ENCODE measurements at places on chromosomes 5 and 9. TPM values are rescaled to one million over a fixed set of nuclear protein-coding genes. Genes with fewer than 3 reads are reported as not detected.

DNA sequence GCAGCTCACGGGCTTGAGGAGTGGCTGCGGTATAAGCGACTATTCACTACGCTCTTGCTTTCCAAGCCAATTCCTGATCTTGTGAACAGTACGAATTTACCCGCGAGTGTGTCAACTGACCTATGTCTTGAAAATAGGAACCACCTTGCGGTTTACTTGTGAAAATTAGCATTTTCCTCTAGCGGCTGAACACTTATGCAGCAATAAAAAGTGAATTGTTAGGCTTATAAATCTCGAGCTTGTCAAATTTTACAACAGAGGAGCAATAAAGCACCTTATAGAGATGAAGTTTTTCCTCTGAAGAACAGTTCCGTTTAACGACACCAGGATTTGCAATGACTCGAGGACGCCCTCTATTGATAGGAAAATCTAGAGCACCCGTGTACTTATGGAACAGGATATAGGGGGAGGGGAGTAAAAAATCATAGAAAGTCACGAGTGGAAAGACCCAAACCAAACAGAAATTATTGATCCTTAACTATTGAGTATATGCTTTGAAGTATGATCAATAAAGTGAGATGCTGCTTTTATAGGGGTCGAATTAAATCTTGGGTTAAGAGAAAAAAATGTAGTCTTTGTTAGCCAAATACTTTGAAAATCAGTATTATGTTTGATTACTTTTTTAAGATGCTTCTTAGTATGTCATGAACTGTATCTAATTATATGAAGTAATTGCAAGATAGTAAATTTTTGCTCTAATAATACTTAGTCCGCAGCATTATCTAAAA, 1.9 kb upstream of the RGMB start:
- peak; percentile 88 for DNase-seq

- no peak for DNase-seq
These were observed 25.8 kb upstream of the DAP start for GRCh38 chr5:10786835-10787234.

- no peak for DNase-seq
These were observed 415.2 kb downstream of the DNAH5 start for GRCh38 chr5:13529300-13529699.

DNA sequence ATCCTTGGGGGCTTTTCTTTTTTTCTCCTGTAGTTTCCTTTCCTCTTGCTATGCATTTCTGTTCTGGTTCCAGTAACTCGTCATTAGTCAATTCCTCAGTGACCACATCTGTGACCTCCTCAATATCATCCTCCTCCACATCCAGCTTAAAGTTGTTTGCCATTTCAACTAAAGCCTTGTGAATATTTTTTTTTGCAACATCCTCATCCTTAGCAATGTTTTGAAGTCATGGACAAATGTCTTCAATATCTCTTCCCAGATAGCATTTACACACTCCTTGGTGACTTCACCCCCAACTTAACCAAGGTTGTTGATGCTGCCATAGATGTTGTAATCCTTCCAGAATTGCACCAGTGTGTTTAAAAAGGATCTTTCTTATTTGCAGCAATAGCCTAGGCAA, 14.7 kb upstream of the ADRB2 start:
- no peak for DNase-seq

GRCh38 chr5:152593388-152593787, 188.3 kb upstream of the NMUR2 start:
- DNase-seq = no peak

DNA sequence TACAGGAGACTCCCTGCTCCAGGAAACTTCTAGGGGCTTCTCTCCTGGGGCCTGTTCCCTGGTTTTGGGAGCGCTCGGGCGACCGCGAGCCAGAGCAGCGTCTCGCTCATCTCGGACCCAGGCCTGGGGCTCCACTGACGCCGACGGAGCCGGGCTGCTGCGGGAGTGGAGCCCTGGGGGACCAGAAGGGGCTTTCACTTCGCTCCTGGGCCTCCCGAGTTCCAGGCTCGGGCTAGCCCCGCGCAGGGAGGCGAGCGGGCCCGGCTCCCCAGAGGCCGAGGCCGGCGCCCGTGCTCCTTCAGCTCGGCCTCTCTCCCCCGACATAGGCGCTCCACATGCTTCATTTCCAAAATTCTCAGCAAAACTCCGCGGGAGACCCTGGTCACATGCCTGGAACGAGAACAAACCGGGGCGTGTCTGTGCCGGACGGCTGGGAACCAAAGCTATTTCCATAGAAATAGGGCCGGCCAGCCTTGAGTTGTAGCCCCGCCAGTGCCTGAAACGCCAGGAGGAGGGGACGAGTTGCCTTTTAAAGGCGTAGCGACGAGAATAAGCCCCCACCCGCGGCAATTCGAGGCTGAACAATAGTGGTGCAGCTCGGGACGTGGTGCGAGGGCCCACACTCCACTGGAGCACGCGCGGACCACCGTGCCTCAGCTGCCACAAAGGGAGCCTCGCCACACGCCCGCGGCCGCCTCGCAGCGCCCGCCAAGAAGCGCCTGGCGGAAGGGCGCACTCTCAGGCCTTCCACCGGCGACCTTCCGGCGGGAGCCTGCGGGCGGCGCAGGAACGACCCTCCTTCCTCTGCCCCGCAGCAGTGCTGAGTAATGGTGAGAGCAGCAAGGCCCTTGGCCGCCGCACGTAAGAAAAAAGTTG, 1.1 kb upstream of the G3BP1 start:
- no peak for DNase-seq

GRCh38 chr5:146428658-146429057, 18.5 kb upstream of the TCERG1 start:
- no peak for DNase-seq

DNA sequence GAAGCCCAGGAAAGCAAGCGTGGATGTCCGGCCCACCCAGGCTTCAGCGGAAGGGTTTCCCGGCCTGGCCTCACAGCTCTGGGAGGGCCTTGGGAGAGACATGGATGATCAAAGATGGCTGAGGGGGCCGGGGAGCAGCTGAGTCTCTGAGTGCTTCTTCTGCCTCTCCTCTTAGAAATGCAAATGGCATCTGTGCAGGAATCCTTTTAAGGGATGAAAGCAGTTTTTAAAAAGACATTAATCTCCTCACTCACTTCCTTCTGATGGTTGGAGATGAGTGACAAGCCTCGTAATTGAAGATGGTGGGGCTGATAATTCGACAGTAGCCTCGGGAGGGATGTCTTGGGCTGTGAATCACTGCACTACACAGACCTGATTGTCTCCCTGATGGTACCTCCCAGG, 24.3 kb upstream of the PITX1 start:
- DNase-seq = no peak

DNA sequence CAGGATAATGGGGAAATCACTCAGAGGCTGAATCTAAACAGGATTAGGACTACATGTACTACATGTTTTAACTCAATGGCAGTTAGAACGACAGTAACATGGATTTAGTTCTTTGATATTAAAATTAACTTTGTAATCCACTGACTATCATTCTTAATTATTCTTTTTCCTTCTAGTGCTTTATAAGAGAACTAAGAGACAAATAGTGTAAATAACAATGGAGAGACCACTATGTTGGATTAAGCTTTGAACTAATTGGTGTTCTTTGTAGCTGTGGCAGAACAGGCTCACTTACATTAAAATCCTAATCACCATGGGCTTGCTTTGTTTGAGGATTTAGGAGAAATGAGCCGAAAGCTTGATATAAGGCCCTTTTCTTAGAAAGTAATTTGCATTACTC, 18.8 kb downstream of the NMRK1 start:
- no peak for DNase-seq

GRCh38 chr9:128061275-128061960, 5.7 kb downstream of the NAIF1 start:
- DNase-seq = no peak

- no peak for DNase-seq
These were observed at the start of gene BTNL3 for GRCh38 chr5:180988592-180988991. Gene BTNL3 (plus strand): TSS chr5:180988846. CDS start chr5:180989029, 183 bp downstream.

DNA sequence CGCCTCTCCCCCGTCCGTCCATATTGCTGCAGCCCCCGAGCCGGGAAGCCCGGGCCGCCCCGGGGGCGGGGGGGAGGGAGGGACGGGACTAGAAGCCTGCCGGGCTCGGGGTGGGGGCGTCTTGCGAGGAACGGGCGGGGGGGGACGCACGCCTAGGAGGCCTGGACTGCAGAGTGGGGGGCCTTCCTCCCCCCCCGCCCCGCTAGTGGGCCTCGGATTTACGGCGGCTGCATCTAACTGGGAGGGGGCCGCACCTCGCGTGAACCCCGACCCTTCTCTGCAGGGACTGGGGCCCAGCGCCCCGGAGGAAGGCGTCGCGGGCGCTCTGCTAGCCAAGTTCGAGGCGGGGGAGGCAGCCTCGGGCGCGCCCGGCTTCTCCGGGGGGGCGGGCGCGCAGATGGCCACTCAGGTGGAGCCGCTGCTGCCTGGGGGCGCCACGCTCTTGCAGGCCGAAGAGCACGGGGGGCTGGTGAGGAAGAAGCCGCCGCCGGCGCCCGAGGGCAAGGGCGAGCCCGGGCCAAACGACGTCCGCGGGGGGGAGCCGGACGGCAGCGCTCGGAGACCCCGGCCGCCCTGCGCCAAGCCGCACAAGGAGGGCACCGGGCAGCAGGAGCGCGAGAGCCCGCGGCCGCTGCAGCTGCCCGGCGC, at the start of gene LARP1:
TSS of gene LARP1 (plus strand) at position 17 of the 648 bp plus-strand sequence. CDS start at position 398, 381 bp downstream.
- DNase-seq = no peak

- DNase-seq = no peak
These were observed 28.6 kb upstream of the TAS2R1 start for GRCh38 chr5:9658706-9659105.

SV2C gene
- 0.04 TPM for total RNA-seq

FOXD4 gene
- total RNA-seq = 1.2 TPM

P4HA2 gene
- 85.5 TPM for total RNA-seq

PTGDS gene
- total RNA-seq = not detected

BRINP1 gene
- not detected for total RNA-seq

PCDHGB6 gene
- 0.02 TPM for total RNA-seq

SHISAL2B gene
- total RNA-seq = not detected

MARCOL gene
- not detected for total RNA-seq
